ENCODE measurements at places on chromosomes 7 and 10. TPM values are rescaled to one million over a fixed set of nuclear protein-coding genes. Genes with fewer than 3 reads are reported as not detected.
A peak's percentile ranks its signal among the peaks of the same experiment; 100 is the strongest.

The SLC18A2 gene
- total RNA-seq: under 0.01 TPM

- no peak for DNase-seq
Observed at GRCh38 chr10:127883516-127883915, 9.2 kb downstream of the CLRN3 start.

GRCh38 chr10:69845574-69846292, 44.0 kb downstream of the COL13A1 start:
- DNase-seq: no peak

The NAPEPLD gene
- total RNA-seq: 8.5 TPM

DNA sequence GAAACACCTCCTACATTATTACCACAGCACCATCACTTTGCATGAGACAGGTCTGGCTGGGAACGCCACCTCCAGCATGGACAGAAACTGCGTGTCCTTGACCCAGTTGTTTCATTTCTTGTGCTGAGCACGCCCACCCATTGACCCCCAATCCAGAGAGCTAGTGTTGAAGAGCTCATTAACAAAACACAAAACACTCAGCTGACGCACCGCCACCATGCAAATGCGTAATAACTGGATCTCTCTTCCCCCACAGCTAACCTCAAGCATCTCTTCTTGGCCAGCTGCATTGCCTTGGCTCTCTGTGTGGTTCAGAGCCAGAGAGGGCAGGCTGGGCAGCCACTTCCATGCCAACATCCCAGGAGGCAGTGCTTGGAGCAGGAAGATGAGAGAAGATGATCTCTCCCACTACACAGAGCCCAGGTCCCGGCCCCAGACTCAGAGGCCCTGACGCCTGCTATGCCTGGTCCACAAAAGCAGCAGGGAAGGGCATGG, 173.5 kb downstream of the PLXNA4 start:
- DNase-seq: peak; percentile 91

GRCh38 chr7:43302211-43302711, 189.8 kb downstream of the HECW1 start:
- DNase-seq: peak; percentile 78

DNA sequence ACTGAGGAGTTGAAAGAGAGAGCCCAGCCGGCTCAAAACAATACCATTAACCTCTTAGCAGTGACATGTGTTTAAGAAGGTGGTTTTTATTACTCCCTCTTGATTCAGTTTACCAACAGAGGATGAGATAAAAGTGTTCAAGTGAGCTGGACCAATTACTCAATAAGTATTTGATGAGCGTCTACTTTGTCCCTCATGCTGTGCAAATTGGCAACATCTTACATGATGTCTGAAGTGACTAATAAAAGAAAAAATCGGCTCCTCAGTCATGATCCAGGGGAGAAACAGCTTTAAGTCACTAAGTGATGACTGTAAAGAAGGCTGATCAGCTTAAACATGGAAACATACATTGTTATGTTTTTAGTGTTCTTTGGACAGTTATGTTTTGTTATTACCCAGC, 7.8 kb downstream of the WNT16 start:
- no peak for DNase-seq

- DNase-seq: no peak
Observed at GRCh38 chr7:2651336-2651735, 19.6 kb downstream of the TTYH3 start.

- DNase-seq: no peak
Observed at GRCh38 chr10:71131508-71132088, 80.8 kb upstream of the UNC5B start.

The CD36 gene
- total RNA-seq: 22.8 TPM

DNA sequence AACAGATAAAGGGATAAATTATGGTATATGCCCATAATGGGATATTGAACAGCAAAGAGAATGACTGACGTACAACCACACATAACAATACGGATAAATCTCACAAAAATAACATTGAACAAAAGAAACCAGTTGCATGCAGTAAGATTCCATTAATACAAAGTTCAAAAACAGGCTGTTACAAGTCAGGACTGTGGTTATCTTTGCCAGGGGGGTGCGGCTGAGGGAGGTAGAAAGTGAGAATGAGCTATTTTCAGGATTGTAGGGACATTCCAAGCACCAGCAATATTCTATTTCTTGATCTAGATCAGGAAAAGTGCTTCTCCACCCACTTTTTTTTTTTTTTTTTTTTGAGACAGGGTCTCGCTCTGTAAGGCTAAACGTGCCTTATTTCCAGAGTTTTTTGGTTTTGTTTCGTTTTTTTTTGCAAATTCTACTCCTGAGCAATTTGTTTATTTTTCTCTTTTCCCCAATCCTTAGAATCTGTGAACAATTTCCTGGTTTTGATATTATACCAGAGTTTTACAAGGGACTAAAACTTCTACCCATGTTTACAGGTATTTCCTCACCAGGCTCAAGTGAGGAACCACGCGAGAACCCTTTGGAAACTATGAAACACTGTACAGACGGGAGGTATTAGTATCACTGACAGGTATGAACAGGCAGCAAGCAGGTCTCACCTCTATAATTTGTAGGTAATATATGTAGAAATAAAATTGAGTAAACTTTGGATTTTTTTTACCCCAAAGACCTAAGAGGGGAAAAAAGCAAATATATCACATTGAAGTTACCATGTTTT, 9.9 kb downstream of the SMURF1 start:
- DNase-seq: no peak

The SFTPA2 gene
- total RNA-seq: not detected

The SLC18A3 gene
- total RNA-seq: not detected

DNA sequence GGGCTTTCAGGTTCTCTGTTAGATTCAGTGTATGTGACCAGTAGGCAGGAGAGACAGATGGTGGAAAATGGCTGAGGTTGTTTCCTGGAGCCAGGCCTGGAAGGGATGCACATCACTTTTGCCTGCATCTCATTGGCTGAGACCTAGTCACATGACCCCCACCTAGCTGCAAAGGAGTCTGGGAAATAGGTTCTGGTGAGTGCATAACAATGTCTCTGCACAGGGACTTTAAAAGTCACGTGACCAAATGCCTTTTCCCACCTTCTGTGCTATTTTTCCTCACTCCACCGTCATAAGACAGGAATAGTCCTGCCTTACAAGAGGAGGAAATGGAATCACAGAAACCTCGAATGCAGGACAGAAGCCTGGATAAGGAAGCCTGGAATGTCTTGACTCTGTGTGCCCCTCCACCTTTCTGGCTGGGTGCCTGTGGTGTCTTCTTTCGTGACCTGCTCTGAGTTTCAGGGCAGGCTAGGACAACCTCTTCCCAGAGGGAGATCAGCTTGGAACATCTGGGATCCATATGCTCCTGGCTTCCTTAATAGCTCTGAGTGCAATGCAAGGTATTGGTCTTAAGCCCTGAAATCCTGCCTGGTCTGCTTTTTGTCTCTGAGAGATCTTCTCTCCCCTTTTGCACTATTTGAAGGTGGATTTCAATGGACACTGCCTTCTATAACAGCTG, 139.9 kb upstream of the ZNF438 start:
- no peak for DNase-seq

The HGF gene
- total RNA-seq: 41.3 TPM

GRCh38 chr7:155219154-155219531, 78.5 kb upstream of the INSIG1 start:
- DNase-seq: peak; percentile 35

DNA sequence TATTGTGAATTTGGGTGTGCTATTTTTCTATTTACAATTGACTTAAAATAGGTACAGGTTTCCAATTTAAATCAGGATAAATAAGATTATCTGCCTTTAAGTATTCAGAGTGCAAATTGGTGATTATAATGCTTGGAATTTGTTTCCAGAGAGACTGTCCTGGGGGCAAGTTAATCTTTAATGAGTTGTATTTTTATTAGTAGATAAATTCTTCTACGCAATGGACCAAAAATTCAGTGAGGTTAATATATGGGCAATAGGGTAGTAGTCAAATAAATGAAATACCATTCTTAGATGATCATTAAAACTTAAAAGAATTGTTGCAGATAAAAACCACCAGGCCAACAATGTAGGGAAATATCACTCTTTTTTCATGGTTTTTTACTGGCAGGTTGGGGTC, 3.4 kb downstream of the BICC1 start:
- no peak for DNase-seq

GRCh38 chr10:71916827-71917226, 47.4 kb upstream of the CHST3 start:
- no peak for DNase-seq

GRCh38 chr7:34160261-34160752, 255.0 kb downstream of the BMPER start:
- DNase-seq: peak; percentile 92

- DNase-seq: no peak
Observed at GRCh38 chr7:113787106-113787505, 131.7 kb downstream of the PPP1R3A start.

DNA sequence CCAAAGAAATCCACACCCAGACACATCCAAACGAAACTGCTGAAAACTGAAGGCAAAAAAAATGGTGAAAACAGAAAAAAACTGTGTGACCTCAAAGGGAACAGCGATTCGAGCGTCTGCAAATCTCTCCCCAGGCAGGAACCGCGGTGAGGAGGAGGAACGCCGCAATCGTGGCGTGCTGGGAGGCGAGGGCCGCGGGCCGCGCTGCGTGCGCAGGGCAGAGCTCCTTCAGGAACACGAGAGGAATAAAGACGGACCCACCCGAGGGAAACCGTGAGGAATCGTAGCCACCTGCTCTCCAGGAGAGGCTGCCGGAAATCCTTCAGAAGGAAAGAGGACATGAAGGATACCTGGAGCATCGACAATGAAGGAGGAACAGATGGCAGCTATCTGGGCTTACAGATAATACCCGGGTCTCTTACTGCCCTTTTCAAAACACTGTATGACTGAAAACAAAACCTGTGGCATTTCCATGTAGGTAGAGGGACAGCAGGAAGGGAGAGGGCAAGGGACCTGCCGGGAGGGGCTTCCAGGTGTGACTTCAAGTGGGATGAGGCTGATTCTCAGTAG, 266.0 kb downstream of the MAD1L1 start:
- no peak for DNase-seq

Data from osteoblast (primary cell).